Colonic mucosa (tissue), 4 donors: ENCODE measurements at places on chromosomes 1 and 21. TPM values are rescaled to one million over a fixed set of nuclear protein-coding genes. Genes with fewer than 3 reads are reported as not detected.
A peak's percentile ranks its signal among the peaks of the same experiment; 100 is the strongest.

- no peaks in the 10 kb centered on the region for H3K36me3 ChIP-seq
- DNase-seq, result no peak
- H3K27ac ChIP-seq, result no peak overlapping the region
- no peaks in the 10 kb centered on the region for H3K4me1 ChIP-seq
- no peaks in the 10 kb centered on the region for H3K27me3 ChIP-seq
- H3K4me3 ChIP-seq, result no peak overlapping the region
Measured at GRCh38 chr1:3702990-3703728, 49.1 kb upstream of the CCDC27 start.

- no peak overlapping the region for H3K27ac ChIP-seq
- no peaks in the 10 kb centered on the region for H3K27me3 ChIP-seq
- DNase-seq, result no peak
Measured at GRCh38 chr1:215003686-215004085, 78.9 kb upstream of the KCNK2 start.

- no peak for DNase-seq
- H3K36me3 ChIP-seq, result no peaks in the 10 kb centered on the region
- H3K27ac ChIP-seq, result no peak overlapping the region
Measured at GRCh38 chr1:92752719-92753118, 32.2 kb downstream of the EVI5 start.

The ZSWIM5 gene
- 9.7 TPM for total RNA-seq

GRCh38 chr1:77659879-77660593 lies 22.4 kb downstream of the ZZZ3 start:
- no peak overlapping the region for H3K4me3 ChIP-seq
- no peaks in the 10 kb centered on the region for H3K36me3 ChIP-seq
- no peaks in the 10 kb centered on the region for H3K4me1 ChIP-seq
- no peak overlapping the region for H3K27ac ChIP-seq
- no peaks in the 10 kb centered on the region for H3K27me3 ChIP-seq

The SLC30A7 gene
- total RNA-seq, result 39.2 TPM

DNA sequence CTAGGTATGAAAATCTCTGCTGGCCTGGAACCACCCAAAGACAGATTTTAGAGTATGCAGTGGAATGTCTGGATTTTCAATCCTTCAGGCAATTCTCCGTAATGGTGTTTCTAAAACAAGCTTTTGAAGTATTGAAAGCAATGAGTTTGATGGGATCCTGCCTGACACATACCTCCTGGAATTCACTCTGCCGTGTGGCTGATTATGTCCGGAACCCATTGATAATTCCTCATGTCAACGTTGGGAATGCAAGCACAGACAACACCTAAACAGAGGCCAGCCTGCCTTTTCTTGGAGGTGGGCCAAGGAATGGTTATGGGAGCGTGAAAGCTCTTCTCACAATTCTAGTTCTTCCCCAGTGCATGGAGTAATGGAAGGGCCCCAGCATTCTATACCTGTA lies 168.9 kb upstream of the HMCN1 start:
- H3K4me3 ChIP-seq, result no peak overlapping the region
- H3K36me3 ChIP-seq, result no peaks in the 10 kb centered on the region
- peaks cover 6% of the 10 kb centered on the region for H3K4me1 ChIP-seq
- no peak for DNase-seq
- no peak overlapping the region for H3K27ac ChIP-seq
- no peaks in the 10 kb centered on the region for H3K27me3 ChIP-seq

DNA sequence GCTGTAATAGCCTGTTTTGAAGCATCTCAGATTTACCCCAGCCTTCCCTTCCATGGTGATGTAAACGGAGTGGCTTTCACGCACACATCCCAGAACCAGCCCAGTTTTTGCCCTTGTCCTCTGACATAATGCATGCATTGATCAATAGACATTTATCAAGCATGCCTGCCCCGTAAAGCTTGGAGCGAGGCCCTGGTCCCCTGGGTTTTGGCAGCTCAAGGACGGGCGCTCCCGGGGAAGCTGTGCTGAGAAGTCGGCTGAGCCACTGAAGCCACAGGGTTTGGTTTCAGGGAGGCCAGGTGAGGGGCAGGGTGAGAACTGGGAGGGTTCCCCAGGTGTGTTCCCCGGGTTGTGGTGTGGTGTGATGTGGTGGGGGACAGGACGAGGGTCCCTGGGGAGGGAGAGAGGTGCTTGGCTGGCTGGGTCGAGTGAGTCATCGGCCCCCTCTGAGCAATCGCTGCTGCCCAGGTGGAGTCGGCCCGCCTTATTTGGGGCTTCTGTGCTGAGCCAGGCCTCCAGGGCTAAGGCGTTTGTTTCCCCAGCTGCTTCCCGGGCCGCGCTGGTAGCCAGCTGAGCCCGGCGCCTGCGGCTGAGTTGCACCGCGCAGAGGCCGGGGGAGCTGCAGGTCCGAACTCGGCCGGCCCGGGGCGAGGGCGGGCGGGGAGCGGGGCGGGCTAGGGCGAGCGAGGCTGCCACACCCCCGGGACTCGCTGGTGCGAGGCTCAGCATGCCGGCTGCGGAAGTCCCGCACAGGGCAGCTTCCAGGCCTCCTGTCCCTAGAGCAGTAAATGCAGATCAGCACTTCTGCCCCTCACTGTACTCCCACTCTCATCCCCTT lies 23.6 kb downstream of the ATP2B4 start:
- H3K4me1 ChIP-seq, result peaks cover 4% of the 10 kb centered on the region
- peak overlapping the region; percentile 4 for H3K4me3 ChIP-seq
- H3K27me3 ChIP-seq, result no peaks in the 10 kb centered on the region
- DNase-seq, result peak; percentile 66
- no peaks in the 10 kb centered on the region for H3K36me3 ChIP-seq
- H3K27ac ChIP-seq, result peak overlapping the region; percentile 38

The GBP2 gene
- 81.0 TPM for total RNA-seq

GRCh38 chr1:1619917-1620361 lies 4.6 kb downstream of the MIB2 start:
- H3K27me3 ChIP-seq, result no peaks in the 10 kb centered on the region
- H3K27ac ChIP-seq, result no peak overlapping the region
- DNase-seq, result no peak
- no peaks in the 10 kb centered on the region for H3K36me3 ChIP-seq
- H3K4me3 ChIP-seq, result no peak overlapping the region

The DIO1 gene
- 0.32 TPM for total RNA-seq

The JAM2 gene
- 9.5 TPM for total RNA-seq

DNA sequence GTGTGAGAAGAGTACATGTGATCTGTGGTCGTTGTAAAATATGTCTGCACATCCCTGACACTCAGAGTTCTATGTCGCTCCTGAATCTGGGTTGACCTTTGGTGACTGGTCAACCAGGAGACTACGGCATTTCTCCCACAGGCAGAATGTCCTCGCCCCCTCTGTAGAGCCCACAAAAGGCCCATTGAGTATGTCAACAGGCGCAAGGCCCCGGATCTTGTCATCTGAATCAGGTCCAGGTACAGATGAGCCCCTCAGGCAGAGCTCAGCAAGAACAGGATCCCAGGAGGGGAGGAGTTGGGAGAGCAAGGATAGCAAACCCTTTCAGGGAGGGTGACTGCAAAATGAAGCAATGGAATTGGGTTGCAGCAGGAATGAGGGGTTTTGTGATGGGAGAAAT lies 126.5 kb downstream of the MATN1 start:
- DNase-seq, result no peak
- no peaks in the 10 kb centered on the region for H3K27me3 ChIP-seq

DNA sequence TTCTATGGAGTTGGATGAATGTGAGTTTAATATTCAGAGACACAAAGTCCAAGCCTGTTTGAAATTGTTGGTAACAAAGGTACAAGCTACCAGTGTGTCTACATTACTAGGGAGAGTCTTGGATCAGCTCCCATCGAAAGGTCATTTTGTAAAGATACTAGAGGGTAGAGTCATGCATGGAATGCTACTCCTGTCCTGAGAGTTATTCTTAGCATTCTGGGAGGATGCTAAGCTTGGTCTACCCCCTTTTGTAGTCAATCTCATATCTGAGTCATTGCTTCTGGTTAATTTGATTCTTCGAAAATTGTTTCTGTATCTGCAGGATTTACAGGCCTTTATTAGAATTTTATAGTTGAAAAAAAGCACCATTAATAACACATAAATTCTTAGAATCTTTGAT lies 240.2 kb downstream of the ST6GALNAC3 start:
- H3K36me3 ChIP-seq, result no peaks in the 10 kb centered on the region
- no peaks in the 10 kb centered on the region for H3K4me1 ChIP-seq
- H3K27ac ChIP-seq, result no peak overlapping the region
- H3K27me3 ChIP-seq, result no peaks in the 10 kb centered on the region
- DNase-seq, result no peak
- H3K4me3 ChIP-seq, result no peak overlapping the region

The RAD54L gene
- total RNA-seq, result 27.5 TPM

GRCh38 chr1:46533179-46533864 lies 18.1 kb downstream of the KNCN start:
- H3K4me1 ChIP-seq, result no peaks in the 10 kb centered on the region
- DNase-seq, result no peak
- H3K36me3 ChIP-seq, result no peaks in the 10 kb centered on the region
- peaks cover 4% of the 10 kb centered on the region for H3K27me3 ChIP-seq
- peak overlapping the region; percentile 11 for H3K4me3 ChIP-seq
- no peak overlapping the region for H3K27ac ChIP-seq

- no peak overlapping the region for H3K4me3 ChIP-seq
- H3K27me3 ChIP-seq, result no peaks in the 10 kb centered on the region
- H3K36me3 ChIP-seq, result no peaks in the 10 kb centered on the region
Measured at GRCh38 chr1:116768416-116769103, 14.3 kb downstream of the CD2 start.

GRCh38 chr1:184156521-184157393 lies 105.2 kb downstream of the TSEN15 start:
- H3K36me3 ChIP-seq, result no peaks in the 10 kb centered on the region
- no peaks in the 10 kb centered on the region for H3K27me3 ChIP-seq
- no peak overlapping the region for H3K4me3 ChIP-seq
- DNase-seq, result no peak

DNA sequence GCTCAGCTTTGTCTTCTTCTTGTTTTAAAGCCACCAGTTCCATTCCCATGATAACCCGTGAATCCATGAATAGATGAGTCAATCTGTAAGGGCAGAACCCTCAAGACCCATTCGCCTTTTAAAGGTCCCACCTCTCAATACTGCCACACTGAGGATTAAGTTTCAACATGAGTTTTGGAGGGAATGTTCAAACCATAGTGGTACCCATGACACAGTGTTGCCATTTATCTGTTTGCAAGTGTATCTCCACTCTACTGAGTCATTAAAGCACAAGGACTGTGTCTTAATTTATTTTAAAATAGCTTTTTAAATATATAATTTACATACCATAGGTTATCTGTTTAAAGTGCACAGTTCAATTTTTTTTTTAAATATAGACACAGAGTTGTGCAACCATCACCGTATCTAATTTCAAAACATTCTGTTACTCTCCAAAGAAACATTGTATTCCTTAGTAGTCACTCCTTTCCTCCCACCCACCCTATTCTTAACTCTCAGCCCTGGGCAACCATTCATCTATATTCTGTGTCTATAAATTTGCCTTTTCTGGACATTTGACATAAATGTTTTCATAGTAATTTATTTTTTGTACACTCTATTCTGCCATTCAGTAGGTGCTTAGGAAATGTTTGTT lies 4.8 kb upstream of the IL24 start:
- H3K27ac ChIP-seq, result no peak overlapping the region
- DNase-seq, result no peak
- H3K4me3 ChIP-seq, result no peak overlapping the region

- no peaks in the 10 kb centered on the region for H3K27me3 ChIP-seq
- no peaks in the 10 kb centered on the region for H3K36me3 ChIP-seq
- no peaks in the 10 kb centered on the region for H3K4me1 ChIP-seq
- H3K4me3 ChIP-seq, result no peak overlapping the region
- no peak for DNase-seq
Measured at GRCh38 chr1:200081151-200081968, 53.9 kb downstream of the NR5A2 start.

The TUT4 gene
- 20.0 TPM for total RNA-seq

The ORC1 gene
- total RNA-seq, result 4.9 TPM

DNA sequence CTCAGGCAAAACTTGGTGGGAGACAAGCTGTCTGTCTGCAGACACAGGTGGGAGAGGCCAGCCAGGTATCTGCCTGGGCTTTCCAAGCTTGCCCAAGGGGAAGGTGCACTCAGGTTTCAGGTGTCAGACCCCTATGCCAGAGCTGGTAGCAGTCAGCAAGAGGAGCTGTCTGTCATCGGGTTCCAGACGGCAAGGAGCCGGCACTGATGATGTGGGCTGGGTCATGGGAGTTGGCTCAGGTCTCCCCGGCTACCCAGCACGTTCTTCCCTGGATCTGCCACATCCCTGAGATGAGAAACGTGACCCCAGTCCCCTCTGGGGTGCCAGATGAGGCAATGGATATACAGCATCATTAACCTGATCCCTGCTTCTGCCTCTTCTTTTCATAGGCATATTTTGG lies 23.0 kb downstream of the TMCC2 start:
- no peak overlapping the region for H3K27ac ChIP-seq
- H3K27me3 ChIP-seq, result no peaks in the 10 kb centered on the region
- no peak for DNase-seq
- no peaks in the 10 kb centered on the region for H3K36me3 ChIP-seq
- no peaks in the 10 kb centered on the region for H3K4me1 ChIP-seq

GRCh38 chr1:232851532-232851931 lies 46.3 kb downstream of the MAP10 start:
- H3K4me3 ChIP-seq, result no peak overlapping the region
- no peak overlapping the region for H3K27ac ChIP-seq
- no peaks in the 10 kb centered on the region for H3K4me1 ChIP-seq
- H3K36me3 ChIP-seq, result no peaks in the 10 kb centered on the region
- no peak for DNase-seq
- no peaks in the 10 kb centered on the region for H3K27me3 ChIP-seq

The LRRC53 gene
- total RNA-seq, result 0.07 TPM

DNA sequence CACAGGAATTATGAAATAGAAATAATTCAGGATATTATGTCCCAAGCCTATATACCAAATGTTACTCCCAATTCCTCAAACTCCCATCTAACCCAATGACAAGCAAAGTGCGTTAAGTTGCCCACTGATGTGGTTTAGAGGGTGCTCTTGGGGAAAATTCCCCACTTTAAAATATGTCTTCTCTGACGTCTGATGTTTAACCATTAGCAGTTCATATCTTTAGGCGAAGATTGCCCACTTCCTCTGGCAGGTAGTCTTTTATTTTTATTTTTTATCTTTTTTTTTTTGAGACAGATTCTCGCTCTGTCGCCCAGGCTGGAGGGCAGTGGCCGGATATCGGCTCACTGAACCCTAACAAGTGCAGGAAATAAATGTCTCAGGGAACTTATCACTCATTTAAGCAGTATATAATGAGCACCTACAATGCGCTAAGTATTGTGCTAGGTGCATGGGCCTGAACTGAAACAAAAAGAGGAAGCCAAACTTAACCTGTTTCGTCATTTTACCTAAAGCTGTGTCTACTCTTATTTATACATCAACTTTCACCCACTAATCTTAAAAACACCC lies 1.3 kb upstream of the LYST start:
- no peak overlapping the region for H3K4me3 ChIP-seq
- H3K27ac ChIP-seq, result peak overlapping the region; percentile 87
- H3K4me1 ChIP-seq, result no peaks in the 10 kb centered on the region
- H3K36me3 ChIP-seq, result no peaks in the 10 kb centered on the region
- no peaks in the 10 kb centered on the region for H3K27me3 ChIP-seq

The CCDC181 gene
- not detected for total RNA-seq

- H3K4me1 ChIP-seq, result no peaks in the 10 kb centered on the region
- no peaks in the 10 kb centered on the region for H3K27me3 ChIP-seq
- H3K36me3 ChIP-seq, result no peaks in the 10 kb centered on the region
- H3K4me3 ChIP-seq, result no peak overlapping the region
Measured at GRCh38 chr1:209190591-209191261, 392.8 kb upstream of the CAMK1G start.
